ENCODE measurements at places on chromosomes 5 and 9. TPM values are rescaled to one million over a fixed set of nuclear protein-coding genes. Genes with fewer than 3 reads are reported as not detected.

COL27A1 gene
- 1.2 TPM for total RNA-seq

HAVCR2 gene
- 2.3 TPM for total RNA-seq

RETREG1 gene
- 37.8 TPM for total RNA-seq

- no peak for DNase-seq
Observed at GRCh38 chr9:35229779-35230143, 68.0 kb downstream of the UNC13B start.

MSH3 gene
- 17.2 TPM for total RNA-seq
